Activated B cell treated with CpG ODN at 0.5 μM for 24 hours (primary cell): ENCODE measurements at places on chromosomes 6 and 20.

GRCh38 chr6:97865612-97866011 lies 582.6 kb upstream of the MMS22L start:
- no peaks in the 10 kb centered on the region for H3K36me3 ChIP-seq
- no peak for DNase-seq
- no peaks in the 10 kb centered on the region for H3K27me3 ChIP-seq
- no peak overlapping the region for H3K27ac ChIP-seq
- no peaks in the 10 kb centered on the region for H3K4me1 ChIP-seq

- no peak overlapping the region for H3K27ac ChIP-seq
- H3K4me3 ChIP-seq = no peak overlapping the region
- no peaks in the 10 kb centered on the region for H3K27me3 ChIP-seq
- H3K36me3 ChIP-seq = no peaks in the 10 kb centered on the region
- H3K4me1 ChIP-seq = no peaks in the 10 kb centered on the region
- no peak for DNase-seq
Measured at GRCh38 chr20:6636209-6637159, 131.0 kb upstream of the BMP2 start.

GRCh38 chr6:159649441-159649840 lies 43.6 kb downstream of the SOD2 start:
- no peaks in the 10 kb centered on the region for H3K36me3 ChIP-seq
- no peak overlapping the region for H3K4me3 ChIP-seq
- no peaks in the 10 kb centered on the region for H3K4me1 ChIP-seq
- no peak overlapping the region for H3K27ac ChIP-seq
- no peaks in the 10 kb centered on the region for H3K27me3 ChIP-seq
- no peak for DNase-seq

GRCh38 chr6:123022975-123023374 lies 26.9 kb downstream of the CLVS2 start:
- no peak for DNase-seq
- H3K27ac ChIP-seq = no peak overlapping the region
- H3K4me1 ChIP-seq = peaks cover 4% of the 10 kb centered on the region

DNA sequence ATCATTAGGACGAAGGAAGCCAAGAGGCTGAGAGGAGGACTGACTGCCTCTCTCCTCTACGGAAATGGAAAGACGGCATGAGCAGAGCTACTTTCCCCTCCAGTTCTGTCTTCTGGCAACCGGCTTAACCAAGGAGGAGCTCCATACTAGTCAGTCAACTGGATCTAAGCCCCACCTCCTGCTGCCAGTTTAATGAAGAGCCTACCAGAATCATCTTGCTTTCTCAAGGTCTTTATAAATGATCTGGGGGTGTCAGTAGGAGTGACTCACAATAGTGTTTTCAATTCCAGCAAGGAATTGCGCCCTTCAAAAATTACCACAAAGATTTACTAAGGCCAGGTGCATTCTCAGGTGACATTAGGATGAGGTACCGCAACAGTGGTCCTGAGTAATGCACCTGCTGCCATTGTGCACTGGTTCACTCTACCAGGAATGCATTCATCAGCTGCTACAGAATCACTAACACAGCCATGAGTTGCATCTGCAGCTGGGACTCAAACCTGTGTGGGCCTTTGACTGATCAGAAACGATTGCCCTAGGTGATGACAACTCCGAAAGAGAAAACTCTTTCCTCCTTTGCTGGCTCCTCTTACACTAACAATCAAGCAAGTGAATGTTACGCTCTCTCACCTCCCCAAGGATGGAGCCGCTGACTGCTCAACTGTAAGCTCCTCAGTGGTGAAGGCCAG lies 2.8 kb downstream of the UQCC2 start:
- peaks cover 34% of the 10 kb centered on the region for H3K4me1 ChIP-seq
- no peak for DNase-seq
- H3K36me3 ChIP-seq = peaks cover 43% of the 10 kb centered on the region
- no peak overlapping the region for H3K4me3 ChIP-seq
- H3K27me3 ChIP-seq = no peaks in the 10 kb centered on the region

GRCh38 chr6:106163966-106164877 lies 78.1 kb downstream of the PRDM1 start:
- H3K4me3 ChIP-seq = peak overlapping the region; percentile 36
- no peaks in the 10 kb centered on the region for H3K36me3 ChIP-seq
- peak; percentile 53 for DNase-seq
- H3K27ac ChIP-seq = peak overlapping the region; percentile 92
- H3K4me1 ChIP-seq = peaks cover 35% of the 10 kb centered on the region

GRCh38 chr20:54377992-54378773 lies 97.2 kb upstream of the DOK5 start:
- no peaks in the 10 kb centered on the region for H3K36me3 ChIP-seq
- no peaks in the 10 kb centered on the region for H3K4me1 ChIP-seq
- no peak overlapping the region for H3K4me3 ChIP-seq
- no peak for DNase-seq
- H3K27ac ChIP-seq = no peak overlapping the region
- peaks cover 12% of the 10 kb centered on the region for H3K27me3 ChIP-seq
